ENCODE measurements at places on chromosomes 2 and 18. TPM values are rescaled to one million over a fixed set of nuclear protein-coding genes. Genes with fewer than 3 reads are reported as not detected.

GULP1 gene
- polyA plus RNA-seq = not detected

CIDEA gene
- polyA plus RNA-seq = not detected

DNA sequence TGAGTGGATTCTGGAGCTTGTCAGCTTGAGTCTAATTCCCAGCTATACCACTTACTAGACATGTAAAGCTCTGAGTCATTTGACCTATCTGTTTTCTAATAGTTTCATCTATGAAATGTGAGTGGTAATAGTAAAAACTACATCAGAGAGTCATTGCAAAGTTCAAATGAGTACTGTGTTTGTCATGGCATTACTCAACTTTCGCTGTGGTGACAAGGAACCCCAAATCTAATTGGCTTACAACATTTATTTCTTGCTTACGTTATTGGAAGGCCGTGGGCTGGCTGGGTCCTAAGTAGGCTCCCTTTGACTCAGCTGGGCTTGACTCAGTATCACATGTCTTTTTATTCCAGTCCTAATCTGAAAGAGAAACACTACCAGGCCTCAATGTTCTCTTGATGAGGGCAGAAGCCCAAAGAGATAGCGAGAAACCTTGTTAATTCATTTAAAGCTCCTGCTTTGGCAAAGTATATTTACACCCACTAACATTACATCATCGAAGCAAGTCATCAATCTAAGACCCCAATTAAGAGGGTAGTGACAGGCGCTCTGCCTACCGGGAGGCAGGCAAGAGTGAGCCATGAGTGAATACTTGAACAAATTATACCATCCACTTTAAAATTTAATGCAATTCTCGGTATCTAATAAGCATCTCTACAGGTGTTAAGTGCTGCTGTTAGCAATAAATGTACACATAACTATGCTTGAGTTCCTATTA lies 431.8 kb upstream of the SPHKAP start:
- H3K27ac ChIP-seq = no peak overlapping the region
- no peaks in the 10 kb centered on the region for H3K27me3 ChIP-seq
- H3K4me1 ChIP-seq = no peaks in the 10 kb centered on the region
- H3K36me3 ChIP-seq = no peaks in the 10 kb centered on the region
- no peak overlapping the region for H3K4me3 ChIP-seq

- DNase-seq = no peak
- H3K36me3 ChIP-seq = no peaks in the 10 kb centered on the region
- H3K27me3 ChIP-seq = peaks cover 16% of the 10 kb centered on the region
- H3K27ac ChIP-seq = no peak overlapping the region
These were observed 82.5 kb downstream of the SPRED2 start for GRCh38 chr2:65349863-65350262.

GRCh38 chr2:215885536-215885935 lies 127.8 kb downstream of the MREG start:
- DNase-seq = no peak
- H3K36me3 ChIP-seq = no peaks in the 10 kb centered on the region
- H3K27ac ChIP-seq = no peak overlapping the region
- H3K27me3 ChIP-seq = peaks cover 2% of the 10 kb centered on the region
- H3K4me1 ChIP-seq = no peaks in the 10 kb centered on the region
- H3K4me3 ChIP-seq = no peak overlapping the region

DNA sequence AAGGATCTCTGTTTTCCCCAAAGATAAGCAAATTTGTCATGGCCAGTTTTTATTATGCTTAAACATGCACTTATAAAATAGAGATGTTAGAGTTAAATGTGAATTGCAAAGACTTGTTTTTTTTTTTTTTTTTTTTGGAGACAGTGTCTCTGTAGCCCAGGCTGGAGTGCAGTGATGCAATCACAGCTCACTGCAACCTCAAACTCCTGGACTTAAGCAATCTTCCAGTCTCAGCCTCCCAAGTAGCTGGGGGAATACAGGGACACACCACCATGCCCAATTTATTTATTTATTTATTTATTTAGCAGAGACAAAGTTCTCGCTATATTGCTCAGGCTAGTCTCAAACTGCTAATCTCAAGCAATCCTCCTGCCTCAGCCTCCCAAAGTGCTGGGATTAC lies 15.1 kb downstream of the PHOSPHO2 start:
- no peaks in the 10 kb centered on the region for H3K27me3 ChIP-seq
- H3K36me3 ChIP-seq = peaks cover 9% of the 10 kb centered on the region
- H3K4me1 ChIP-seq = no peaks in the 10 kb centered on the region

GRCh38 chr2:27572439-27572838 lies 10.4 kb upstream of the ZNF512 start:
- no peaks in the 10 kb centered on the region for H3K4me1 ChIP-seq
- H3K36me3 ChIP-seq = peaks cover 19% of the 10 kb centered on the region
- H3K27me3 ChIP-seq = peaks cover 40% of the 10 kb centered on the region

DNA sequence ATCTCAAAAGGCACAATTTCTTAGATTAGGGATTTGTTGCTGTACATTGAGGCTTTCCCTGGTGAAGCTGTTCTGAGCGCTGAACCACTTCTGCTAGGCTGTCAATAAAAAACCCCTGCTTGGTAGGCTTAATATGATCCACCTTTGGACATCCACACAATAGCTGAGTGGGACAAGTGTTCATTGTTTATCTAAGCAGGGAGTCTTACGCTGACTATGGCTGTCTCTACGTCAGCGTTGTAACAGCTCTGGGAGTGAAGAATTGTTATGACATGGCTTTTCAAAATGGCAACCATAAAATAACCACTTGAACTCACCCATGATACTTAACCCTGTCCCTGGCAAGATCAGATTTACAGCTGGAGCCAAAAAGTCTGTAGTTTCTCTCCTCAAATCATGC lies 111.5 kb upstream of the SULT1C3 start:
- DNase-seq = no peak
- H3K27me3 ChIP-seq = no peaks in the 10 kb centered on the region
- H3K27ac ChIP-seq = no peak overlapping the region
- H3K36me3 ChIP-seq = no peaks in the 10 kb centered on the region
